ENCODE measurements at places on chromosomes 3 and 15.

DNA sequence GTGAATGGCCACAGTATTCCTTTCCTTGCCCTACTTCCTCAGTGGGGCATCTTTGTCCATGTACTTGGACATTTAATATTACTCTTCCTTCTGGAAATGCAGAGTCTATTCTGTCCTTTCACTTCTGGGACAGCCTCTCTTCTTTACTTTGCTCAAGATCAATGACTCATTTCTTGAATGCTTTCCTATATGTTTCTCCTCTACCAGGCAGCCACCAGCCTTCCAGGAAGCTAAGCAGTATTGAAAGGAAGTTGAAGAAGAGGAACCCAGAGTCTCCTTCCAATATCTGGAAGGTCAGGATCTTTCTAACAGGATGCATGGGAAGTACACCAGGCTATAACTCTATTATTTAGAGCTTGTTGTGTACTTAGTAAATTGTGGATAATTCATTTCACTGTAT, 182.8 kb downstream of the CD47 start:
- DNase-seq, result no peak

- no peak for DNase-seq
Observed at GRCh38 chr3:27044931-27045481, 324.2 kb downstream of the NEK10 start.

- DNase-seq, result no peak
Observed at GRCh38 chr15:52082197-52083036, 30.2 kb downstream of the BCL2L10 start.

GRCh38 chr3:122092460-122093165, 37.5 kb downstream of the CD86 start:
- no peak for DNase-seq

GRCh38 chr3:78023257-78023656, 983.4 kb downstream of the ROBO2 start:
- DNase-seq, result no peak

DNA sequence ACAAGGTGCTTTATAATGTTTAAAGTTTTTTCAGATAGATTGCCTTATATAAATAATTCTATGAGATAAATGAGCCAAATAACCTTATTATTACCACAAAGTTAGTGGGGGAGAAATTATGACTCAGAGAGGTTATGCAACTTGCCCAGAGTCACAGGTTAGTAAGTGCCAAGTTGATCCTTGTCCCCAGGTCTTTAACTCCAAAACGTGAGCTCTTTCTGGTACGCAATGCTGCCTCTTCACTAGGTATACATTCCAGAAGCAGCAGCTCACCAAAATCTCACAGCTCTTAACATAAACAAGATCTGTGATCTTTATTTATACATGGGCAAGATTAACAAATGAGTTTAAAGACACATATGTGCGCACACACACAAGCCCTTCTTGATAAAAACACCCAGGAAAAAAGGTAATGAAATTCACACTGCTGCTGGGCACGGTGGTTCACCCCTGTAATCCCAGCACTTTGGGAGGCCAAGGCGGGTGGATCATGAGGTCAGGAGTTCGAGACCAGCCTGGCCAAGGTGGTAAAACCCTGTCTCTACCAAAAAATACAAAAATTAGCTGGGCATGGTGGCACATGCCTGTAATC, 59.8 kb upstream of the NR2F2 start:
- DNase-seq, result no peak

DNA sequence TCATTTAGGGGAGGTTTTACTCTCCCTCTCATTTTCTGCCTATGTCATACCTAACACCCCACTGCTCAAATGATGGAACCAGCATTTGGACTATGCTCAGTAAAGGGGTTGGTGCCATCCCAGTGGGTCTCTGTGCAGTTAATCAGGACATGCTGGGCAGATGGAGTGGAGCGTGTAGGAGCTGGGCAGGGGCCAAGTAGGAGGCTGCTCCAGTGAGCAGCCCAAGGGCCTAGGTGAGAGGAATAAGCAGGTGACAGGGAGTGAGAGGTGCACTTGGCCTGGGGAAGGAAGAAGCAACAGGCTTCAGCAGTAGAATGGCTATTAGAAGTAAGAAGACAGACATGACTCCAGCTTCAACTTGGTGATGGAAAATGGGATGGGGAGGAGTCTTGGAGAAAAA, 72.2 kb downstream of the EPHB1 start:
- DNase-seq, result no peak

- DNase-seq, result no peak
Observed at GRCh38 chr15:74776821-74777768, 4.8 kb upstream of the CSK start.

DNA sequence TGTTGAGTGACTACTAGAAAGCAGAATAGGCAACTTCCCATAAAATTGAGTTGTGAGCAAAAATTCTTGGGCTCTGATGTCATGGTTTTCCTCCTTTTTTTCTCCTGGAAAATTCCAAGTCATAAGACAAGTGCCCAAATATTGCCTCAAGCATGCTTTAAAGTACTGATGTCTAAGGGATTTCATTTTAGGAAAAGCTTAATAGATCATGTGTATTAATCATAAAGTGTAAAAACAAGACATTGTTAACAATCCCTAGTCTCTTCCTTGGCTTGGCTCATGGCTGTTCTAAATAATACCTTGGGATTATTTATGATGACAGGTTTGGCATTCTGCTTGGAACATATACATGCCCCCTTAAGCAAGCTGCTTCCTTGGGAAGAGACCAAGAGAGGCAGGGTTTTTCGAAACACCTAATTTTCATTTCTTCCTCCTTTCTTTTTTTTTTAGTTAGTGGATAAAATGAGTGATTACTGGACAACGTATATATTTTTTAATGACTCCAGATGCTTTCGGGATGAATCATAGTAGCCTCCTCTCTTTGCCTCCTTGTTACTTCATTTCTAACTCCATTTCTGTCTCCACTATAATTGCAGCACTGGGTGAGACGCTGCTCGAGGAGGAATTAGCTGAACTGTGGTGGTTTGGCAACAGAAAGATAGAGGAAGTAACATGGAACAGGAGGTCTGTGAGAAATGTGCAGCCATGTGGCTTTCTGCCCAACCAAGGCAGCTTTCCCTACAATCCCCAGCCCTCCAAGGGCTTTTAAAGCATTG, 104.9 kb downstream of the TPRG1 start:
- DNase-seq, result no peak

DNA sequence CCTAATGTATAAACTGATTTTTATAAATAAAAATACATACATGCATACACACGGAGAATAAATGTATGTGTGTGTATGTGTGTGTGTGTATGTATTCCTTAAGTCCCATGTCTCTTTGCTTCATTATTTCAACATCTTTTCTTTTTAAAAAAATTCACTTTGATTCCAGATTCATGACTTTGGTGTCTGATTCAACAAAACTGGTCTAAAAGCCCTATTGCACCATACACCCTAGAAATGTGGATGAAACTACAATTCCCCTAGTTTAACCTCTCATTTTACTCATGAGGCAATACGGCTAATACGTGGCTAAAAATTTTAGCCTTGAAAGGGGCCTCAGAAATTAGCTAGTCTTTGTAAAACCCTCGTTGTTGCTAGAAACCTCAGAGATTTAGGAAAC, 228.1 kb downstream of the ADAMTS9 start:
- DNase-seq, result no peak

GRCh38 chr15:96297783-96298182, 32.7 kb upstream of the NR2F2 start:
- DNase-seq, result no peak

- no peak for DNase-seq
Observed at GRCh38 chr15:77002436-77002835, 7.5 kb downstream of the PSTPIP1 start.

GRCh38 chr3:14915636-14916222, 31.7 kb upstream of the NR2C2 start:
- no peak for DNase-seq

DNA sequence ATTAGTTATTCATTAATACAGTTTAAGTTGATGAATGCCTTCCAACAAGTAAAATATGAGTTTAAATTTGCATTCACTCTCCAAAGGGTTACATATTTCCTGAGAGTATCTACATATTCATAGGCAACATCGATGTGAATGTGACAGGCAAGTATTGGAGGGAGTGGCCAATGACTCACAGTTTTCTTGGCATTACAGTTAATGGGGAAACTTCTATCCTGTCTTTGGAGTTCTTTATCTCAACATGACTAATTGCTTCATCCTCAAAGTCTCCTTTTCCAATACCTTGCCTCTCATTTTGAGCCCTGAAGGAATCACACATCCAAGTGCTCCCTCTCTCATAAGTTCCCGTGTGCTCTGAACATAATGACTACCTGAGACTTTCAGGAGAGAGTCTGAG, 439.7 kb upstream of the FRG2C start:
- DNase-seq, result no peak

DNA sequence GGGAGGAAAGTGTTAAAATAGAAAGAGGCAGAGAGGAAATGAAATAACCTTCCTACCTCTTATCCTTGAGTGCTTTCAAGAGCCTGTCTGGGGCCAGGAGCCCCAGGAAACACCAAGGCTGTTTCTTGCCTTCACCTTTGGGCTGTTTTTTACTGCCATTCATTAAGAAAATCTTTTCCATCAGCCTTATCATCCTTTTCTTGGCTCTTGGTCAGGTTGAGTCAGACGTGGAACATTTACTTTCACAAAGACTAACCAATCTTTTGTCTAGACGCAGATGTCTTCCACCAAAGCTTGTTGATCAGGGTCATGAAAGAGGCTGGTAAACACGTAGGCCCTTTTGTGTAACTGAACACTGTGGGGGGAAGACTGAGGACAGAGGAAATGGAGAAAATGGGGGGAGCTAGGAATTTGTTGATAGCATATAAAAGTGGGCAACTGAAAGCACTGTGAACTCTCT, 151.0 kb upstream of the THBS1 start:
- no peak for DNase-seq

DNA sequence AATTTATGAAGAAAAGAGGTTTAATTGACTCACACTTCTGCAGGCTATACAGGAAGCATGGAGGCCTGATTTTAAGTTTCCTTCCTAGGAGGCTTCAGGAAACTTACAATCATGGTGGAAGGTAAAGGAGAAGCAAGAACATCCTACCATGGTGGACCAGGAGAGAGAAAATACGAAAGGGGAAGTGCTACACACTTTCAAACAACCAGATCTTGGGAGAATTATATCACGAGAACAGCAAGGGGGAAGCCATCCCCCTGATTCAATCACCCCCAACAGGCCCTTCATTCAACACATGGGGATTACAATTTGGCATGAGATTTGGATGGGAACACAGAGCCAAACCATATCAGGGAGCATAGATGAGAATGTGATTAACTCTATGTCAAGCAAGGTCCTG, 121.0 kb downstream of the MTHFS start:
- DNase-seq, result no peak

DNA sequence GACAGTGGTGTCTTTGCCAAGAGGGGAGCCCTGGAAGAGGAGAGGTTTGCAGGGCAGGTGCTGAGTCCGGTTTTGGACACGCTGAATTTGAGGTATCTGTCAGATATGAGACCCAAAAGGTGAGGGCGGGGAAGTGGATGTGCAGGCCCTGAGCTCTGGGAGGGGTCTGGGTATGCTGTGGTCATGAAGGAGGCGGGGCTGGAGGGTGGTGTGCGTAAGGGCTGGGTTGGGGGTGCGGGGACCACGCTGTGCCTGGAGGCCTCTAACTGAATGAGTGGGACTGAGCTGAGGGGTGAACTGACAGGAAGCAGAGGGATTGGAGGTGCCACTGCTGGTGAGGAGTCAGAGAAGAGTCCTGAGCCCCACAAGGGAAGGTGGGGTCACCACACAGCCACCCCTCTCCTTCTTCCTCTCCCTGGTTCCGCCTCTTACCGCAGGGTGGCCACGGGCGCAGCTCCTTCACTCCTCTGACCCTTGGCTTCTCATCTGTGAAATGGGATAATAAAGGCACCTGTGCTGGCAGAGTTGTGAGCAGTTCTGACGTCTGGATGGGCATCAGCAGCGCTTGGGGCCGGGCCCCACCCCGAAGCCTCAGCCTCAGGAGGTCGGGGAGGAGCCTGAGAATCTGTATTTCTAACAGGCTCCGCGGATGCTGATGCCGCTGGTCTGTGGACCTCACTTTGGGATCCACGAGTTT, 28.8 kb downstream of the PSTPIP1 start:
- no peak for DNase-seq

DNA sequence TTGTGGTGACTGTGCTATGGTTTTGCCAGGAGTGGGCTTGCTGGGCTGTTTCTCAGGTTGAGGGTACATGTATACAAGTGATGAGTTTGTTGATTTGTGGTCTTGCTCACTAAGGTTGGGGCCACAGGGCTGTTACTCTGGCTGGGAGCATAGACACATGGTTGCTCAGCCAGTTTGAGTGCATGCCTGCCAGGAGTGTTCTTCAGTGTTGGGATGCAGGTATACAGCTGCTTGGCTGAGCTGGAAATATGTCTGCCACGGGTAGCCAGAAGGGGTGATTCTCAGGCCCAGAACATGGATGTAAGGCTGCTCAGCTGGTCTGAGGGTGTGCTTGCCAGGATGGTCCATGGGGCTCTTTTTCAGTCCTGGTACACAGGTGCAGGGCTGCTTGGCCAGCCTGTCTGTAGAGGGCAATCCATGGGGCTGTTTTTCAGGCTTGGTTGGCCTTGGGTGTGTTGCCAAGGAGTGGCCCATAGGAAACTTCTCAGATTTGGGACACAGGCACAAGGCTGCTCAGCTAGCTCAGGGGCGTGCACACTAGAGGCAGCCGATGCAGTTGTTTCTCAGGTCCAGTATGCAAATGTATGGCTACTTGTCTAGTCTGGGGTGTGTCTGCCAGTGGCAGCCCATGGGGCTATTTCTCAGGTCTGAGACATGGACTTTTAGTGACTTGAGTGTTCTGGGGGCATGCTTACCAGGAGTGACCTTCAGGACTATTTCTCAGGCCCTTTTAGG, 5.3 kb upstream of the ARHGAP31 start:
- DNase-seq, result no peak

DNA sequence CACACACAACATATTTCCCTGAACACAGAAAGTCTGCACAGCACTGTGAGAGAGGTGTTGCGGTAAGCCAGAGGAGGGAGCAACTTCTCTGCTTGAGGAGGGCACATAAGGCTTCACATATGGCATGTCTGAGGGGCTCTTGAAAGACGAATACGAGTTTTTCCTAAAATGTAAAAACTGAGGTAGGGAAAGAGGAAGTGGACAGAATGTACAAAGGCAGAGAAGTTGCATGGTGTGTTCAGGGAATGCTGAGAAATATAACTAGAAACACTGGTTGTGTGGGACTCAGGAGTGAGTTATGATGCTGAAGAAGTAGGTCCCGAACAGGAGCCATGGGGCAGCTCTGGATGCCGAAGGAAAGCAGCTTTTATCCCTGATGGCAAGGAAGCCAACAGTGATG, 22.8 kb upstream of the ATP8B4 start:
- no peak for DNase-seq

Data from stimulated activated CD8-positive, alpha-beta memory T cell treated with anti-CD3 and anti-CD28 coated beads, Interleukin-7, amount 100 ng/mL, for 1 hour (primary cell).